ENCODE measurements at places on chromosomes 16 and 17.

DNA sequence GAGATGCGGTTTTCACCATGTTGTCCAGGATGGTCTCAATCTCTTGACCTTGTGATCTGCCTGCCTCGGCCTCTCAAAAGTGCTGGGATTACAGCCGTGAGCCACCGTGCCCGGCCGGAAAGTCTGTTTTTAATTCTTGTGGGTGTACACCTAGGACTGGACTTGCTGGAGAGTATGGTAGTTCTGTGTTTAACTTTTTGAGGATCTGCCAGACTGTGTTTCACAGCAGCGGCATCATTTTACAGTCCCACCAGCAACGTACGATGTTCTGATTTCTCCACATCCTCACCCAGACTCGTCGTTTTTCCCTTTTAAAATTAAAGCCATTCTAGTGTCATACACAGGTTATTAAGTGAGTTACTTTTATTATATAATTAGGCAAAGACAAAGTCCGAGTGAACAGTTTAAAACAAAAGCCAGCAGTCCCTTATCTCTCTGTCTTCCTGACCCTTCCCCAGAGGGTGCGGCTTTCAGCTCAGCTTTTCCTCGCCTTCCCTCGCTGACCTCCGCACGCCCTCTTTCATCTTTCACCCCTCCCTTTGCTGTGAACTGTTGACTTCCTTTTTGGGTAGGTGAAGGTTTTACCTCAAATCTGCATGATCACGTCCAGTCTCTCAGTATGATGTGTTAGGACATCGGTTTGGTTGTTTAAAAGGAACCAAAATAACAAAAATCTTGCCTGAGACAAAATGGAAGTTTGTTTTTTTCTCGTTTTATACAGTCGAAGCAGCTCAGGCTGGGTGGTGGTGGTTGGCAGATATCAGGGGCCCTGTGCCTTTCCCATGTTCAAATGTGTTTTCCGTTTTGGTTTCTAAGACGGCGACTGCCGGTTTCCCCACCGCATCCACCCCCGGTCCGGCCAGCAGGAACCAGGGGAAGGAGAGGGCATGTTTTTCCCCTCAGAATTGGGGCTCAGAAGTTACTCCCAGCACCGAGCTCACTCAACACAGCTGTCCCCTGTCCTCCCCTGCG is 18.0 kb downstream of the FAM234A start:
- no peak for DNase-seq

GRCh38 chr16:78641433-78641832 is 542.0 kb downstream of the WWOX start:
- no peak for DNase-seq

DNA sequence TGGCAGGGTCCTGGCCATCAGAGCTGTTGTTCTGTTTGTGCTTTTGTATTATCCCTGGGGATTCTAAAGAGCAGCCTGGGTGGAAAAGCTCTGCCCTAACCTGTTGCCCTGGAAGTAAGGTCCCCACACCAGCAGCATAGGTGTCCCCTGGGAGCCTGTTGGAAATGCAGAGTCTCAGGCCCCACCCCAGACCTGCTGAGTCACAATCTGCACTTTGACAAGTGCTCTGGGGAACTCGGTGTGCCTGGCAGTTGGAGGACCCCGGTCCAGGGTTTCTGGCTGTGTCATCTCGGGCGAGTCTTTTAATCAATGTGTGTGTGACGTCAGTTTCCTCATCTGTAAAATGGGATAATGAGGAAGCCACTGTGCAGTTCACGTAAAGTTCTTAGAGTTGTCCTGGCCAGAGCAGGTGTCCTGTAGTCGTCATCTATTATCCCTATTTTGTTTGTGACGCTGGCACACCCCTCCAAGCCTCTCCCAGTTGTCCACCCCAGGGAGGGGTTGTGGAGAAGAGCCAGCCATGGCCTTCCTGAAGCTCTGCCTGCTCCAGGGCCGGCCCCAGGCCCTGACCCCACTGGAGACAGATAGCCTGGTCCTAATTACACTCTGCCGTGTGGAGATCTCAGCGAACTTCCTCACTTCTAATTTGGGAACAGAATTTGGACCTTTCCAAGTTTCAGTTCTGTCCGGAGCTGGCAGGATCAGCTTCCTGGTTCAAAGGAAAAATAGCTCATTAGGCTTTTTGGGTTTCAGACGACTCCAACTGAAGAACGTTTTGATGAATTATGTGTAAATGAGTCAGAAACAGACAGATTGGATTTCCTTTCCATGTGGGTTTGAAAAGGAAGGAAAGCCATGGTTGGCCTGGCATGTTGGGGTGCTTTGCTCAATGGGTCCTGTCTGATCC is 295.7 kb upstream of the FOXF1 start:
- no peak for DNase-seq

DNA sequence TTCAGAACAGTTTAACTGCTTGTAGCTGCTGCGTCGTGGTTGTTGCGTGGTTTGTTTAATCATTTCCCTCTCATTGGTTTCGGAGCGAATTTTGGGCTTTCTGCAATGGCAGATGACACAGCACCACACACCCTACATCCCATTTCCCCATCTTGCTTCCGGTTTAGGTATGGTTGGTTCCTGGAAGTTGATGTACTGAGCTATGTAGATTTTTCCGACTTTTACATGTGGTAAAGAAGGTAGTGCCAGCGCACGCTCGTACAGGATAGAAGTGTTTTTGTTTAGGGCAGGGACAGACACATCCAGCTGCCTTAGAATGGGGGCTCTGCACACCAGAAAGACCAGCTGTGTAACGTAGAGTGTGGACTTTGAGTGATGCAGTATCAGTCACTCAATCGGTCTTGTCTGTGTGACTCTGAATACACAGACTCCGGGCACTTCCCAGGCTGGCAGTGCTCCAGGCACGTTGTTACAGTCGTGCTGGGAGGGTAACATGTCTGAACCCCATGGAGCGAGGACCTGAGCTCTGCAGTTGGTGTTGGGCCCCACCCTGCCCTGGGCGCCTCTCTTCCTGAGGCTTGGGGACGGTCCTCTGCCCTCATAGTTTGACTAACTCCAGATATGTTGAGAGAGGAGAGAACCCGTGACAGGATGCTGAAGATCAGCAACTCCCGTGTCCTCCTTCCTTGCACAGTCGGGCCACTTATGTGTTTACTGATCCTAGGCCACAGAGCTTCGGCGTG is 172.0 kb upstream of the CHMP6 start:
- DNase-seq, result no peak

DNA sequence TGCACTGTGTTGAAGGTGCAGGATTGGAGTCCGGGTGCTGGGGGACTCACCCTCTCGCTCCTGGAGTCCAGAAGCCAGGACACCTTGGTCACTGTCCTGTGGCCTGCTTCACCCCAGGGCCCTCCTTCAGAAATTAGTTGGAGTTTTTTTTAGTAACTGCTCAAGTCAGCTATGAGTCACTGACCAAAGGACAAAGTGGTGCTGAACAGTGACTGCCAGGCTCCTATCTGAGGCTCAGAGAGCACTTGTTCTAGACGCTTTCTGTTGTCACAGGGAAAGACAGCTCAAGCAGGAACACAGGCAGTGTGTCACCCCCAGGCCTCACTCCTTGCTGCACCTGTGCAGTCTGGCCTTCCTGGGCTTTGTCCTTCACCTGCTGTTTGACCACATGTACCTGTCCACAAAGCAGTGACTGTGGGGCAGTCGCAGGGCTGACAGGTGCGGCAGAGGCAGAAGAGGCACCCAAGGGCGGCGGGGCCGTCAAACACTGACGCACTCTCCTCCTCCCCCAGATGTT is 4.1 kb upstream of the FAAP100 start:
- no peak for DNase-seq

- no peak for DNase-seq
Measured at GRCh38 chr16:30979170-30980022, 5.6 kb upstream of the HSD3B7 start.

GRCh38 chr17:76238847-76239537 is 1.3 kb downstream of the RNF157 start:
- DNase-seq, result no peak

- no peak for DNase-seq
Measured at GRCh38 chr17:7647018-7647417, 3.7 kb upstream of the ATP1B2 start.

GRCh38 chr17:31433091-31433790 is 41.8 kb downstream of the RAB11FIP4 start:
- no peak for DNase-seq

DNA sequence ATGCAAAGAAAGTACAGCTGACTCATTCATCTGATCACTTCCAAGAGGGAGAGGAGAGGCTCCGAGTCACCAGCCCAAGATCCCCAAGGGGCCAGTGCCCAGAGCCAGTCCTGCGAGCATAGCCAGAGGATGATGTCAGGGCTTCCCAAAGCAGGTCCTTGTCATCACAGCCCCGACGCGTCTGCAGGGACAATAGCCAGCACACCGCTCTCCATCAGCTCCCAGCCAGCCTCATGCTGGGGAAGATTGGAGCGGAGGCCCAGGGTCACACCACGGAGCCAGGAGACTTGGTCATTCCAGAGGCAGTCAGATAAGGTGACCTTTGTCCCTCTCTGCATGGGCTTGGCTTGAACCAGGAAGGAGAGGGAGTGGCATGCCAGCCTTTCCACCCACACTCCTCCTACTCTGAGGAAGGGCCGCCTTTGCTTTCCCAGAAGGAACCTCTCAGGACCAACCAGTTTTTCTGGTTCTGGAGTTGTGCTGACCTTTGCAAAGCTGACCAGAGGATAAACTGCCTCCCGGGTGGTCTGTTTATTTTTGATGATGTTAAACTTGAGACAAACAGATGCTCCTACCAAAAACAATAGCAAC is 58.3 kb upstream of the ARHGAP44 start:
- DNase-seq, result no peak

DNA sequence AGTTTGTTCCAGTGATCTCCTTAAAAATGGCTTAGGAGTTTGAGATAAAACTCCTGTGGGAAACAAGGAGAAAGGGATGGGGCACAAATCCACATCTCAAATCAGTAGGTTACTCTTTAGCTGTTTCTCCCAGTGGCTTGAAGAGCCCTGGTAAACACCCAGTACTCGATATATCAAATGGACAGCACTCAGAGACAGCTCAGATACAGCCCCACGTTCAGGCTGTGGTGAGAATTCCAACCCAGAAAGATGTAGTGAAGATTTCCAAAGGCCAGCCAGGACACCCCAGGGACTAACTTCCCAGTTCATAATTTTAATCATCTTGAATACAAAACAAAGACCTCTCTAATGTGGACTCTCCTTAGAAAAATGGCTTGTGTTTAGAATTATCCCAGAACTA is 6.4 kb upstream of the VEZF1 start:
- no peak for DNase-seq

GRCh38 chr16:59699786-59700185 is 965.7 kb upstream of the GOT2 start:
- no peak for DNase-seq

DNA sequence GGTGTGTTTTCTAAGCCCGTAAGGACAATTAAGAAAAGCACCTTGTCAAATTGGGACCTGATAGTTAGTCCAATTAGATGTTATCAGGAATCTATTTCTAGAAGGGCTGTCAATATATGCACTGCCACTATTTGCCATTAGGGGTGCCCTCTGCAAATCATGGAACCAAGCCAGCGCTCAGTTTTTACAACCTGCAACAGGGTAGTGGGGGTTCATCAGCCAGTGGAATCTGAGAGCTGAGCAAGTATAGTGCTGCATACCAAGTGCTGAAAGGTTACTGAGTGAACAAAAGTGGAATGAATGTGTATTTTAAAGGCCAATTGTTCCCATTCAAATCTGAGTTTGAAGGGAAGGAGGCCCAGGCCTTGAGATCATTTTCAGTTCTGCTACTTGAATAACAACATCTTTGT is 10.4 kb downstream of the PRR11 start:
- peak; percentile 4 for DNase-seq

DNA sequence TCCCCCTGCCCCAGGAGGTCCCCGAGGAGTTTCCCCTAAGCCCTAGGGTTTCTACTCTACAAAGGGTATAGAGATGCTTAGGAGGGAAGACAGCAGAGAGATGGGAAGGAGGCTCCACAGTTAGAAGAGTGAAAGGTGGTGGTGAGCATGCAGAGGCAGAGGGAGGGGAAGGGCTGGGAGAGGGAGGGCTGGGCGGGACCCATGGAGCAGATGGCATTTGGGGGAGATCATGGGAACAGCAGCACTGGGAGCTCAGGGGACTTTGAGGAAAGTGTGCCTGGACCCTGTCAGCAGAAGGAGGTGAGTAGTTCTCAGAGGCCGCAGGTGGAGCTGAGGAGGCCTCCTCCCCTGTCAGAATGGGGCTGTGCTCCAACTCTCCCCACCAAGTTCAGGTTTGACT is 650 bp upstream of the OTOP3 start:
- DNase-seq, result no peak

GRCh38 chr16:4366016-4366415 is 5.6 kb upstream of the VASN start:
- no peak for DNase-seq

DNA sequence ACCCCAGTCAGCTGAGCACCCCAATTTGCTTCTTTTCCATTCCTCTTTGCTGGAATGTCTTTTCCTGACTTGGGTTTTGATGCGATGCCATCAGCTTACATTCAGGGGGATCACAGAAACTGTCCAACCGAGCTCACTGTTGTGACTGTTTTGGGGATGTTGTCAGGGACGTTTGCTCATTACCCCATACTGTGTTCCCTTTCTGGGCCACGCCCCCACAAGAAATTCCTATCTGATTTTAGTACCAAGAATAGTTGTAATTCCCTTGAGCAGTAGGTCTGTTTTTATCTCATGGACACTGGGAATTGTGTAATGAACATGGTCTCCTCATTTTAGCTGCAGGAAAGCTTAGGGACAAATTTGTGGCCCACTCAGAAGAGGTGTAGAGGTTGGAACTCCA is 2.6 kb upstream of the NTN1 start:
- no peak for DNase-seq

GRCh38 chr17:7352910-7353635 is 1.1 kb downstream of the KCTD11 start:
- DNase-seq, result no peak

- DNase-seq, result no peak
Measured at GRCh38 chr16:14026572-14027285, 44.4 kb upstream of the MRTFB start.

GRCh38 chr16:29662729-29663015 is 375 bp upstream of the SPN start:
- no peak for DNase-seq

DNA sequence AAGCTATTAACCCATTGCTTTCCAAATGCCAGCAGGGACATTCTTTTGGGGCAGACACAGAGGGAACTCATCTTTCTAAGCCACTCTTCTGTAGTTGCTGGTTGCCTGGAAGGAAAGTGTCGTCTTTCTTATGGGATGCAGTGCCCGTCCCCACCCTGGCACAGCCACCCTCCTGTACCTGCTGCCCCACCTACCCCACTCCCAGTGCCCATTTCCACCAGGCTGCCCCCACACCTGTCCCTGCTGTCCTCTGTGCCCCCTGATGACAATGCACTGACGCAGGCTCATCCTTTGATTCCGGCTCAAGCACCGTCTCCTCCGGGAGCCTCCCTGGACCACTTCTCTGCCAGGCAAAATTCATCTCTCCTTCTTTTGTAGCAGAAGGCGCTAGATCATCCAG is 190.4 kb upstream of the CDH5 start:
- DNase-seq, result no peak

GRCh38 chr16:81445966-81446906 is 1.6 kb downstream of the CMIP start:
- DNase-seq, result no peak

GRCh38 chr17:60303406-60304099 is 88.4 kb downstream of the USP32 start:
- DNase-seq, result no peak
